ENCODE measurements at places on chromosomes 13 and 19. TPM values are rescaled to one million over a fixed set of nuclear protein-coding genes. Genes with fewer than 3 reads are reported as not detected.

DNA sequence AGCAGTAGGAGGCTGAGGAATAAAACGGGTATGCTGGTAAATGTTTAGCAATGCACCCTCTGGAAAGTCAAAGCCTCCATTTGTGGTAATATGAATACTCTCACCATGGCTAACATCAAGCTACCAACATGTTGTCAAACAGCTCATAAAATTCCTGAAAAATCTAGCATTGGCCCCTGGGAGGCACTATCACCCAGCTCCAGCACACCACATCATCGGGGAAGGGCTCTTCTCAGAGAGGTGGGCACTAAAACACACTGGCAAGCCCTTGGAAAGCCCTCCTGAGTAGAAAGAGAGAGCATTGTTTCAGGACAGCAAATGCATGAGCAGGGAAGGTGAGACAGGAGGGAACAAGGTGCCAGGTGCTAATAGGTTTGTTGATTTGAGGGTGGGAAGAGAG lies 53.9 kb upstream of the FLT1 start:
- no peak for DNase-seq

Gene OR4F17
- polyA plus RNA-seq = not detected

Gene UQCRFS1
- polyA plus RNA-seq = 143 TPM

DNA sequence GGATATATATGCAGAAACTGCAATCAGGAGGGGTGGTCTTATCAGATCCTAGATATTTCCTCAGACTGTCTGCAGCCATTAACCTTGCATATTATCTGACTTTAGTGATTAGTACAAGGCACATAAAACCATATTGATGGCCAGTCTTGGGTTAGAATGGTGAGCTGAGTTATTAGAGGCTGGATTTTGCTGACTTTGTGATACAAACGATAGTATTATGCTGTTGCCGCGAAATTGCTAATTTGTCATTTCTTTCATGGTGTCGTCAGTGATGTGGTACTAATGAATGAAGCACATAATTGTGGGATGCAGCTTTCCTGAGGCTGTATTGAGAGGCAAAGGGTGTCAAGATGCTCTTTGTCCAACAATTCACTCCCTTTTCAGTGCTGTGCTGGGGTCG lies 172.5 kb downstream of the TEX29 start:
- DNase-seq = no peak

DNA sequence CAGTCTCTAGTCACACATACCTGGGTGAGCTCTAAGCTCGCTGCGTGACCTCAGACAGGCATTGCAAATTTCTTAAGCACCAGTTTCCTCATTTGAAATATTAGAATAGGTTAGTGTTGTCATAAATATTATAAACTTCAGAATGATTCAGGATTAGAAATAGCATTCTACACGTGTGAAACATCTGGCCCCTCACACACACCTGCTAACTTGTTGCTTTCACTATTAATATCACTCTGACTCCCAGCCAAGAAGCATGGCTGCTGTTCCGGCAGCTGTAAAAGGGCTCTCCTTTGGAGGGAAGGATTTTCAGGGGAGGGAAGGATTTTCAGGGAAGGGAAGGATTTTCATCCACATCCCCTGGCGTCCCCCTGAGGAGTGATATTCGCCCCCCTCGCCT lies 161.3 kb upstream of the GPR12 start:
- no peak for DNase-seq

Measured in right cardiac atrium (tissue), 5 donors.